ENCODE measurements at places on chromosomes 11 and 22. TPM values are rescaled to one million over a fixed set of nuclear protein-coding genes. Genes with fewer than 3 reads are reported as not detected.

HEPN1 gene
- total RNA-seq, result not detected

SMARCB1 gene
- total RNA-seq, result 50.4 TPM

MRGPRG gene
- not detected for total RNA-seq

MRPL16 gene
- total RNA-seq, result 64.7 TPM

KDM2A gene
- total RNA-seq, result 46.4 TPM

OR8G5 gene
- total RNA-seq, result not detected

SYNGR1 gene
- 41.1 TPM for total RNA-seq

CST6 gene
- 1.5 TPM for total RNA-seq

SCO2 gene
- 2.4 TPM for total RNA-seq

TRIM22 gene
- total RNA-seq, result 16.1 TPM

OR8D2 gene
- not detected for total RNA-seq

PDE2A gene
- total RNA-seq, result 28.8 TPM

MPZL2 gene
- 24.2 TPM for total RNA-seq

NXPE4 gene
- total RNA-seq, result not detected

OPCML gene
- total RNA-seq, result 0.27 TPM

MS4A15 gene
- total RNA-seq, result not detected

PRR33 gene
- 0.75 TPM for total RNA-seq

LMO2 gene
- 10.9 TPM for total RNA-seq

OR51B5 gene
- total RNA-seq, result not detected

PRAME gene
- 0.27 TPM for total RNA-seq

OR5T3 gene
- not detected for total RNA-seq

SEPTIN5 gene
- total RNA-seq, result 191 TPM

All from cardiac septum (tissue), 1 donor.